Karpas-422 (cell line): ENCODE measurements at places on chromosomes 5 and 9.

DNA sequence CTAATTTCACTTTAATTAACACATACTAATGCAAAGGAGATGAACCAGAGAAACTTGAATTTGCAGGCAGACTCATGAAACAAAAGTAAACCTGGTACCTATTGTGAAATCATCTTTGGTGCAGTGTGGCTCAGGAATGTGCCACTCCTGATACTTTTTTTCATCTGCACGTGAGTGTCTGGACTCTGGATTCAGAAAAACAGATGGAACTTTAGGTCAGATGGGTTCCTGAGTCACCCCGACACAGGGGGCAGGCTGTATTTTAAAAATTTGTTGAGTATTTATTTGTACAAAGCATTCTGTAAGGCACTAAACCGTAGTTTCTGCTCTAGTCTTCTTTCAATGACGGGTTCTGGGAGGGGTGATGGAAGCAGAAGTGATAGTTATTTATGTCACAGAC is 52.2 kb upstream of the TUT7 start:
- H3K4me1 ChIP-seq = 0 out of 2 replicates have a peak, but pooled peaks cover 5% of the 10 kb centered on the region
- DNase-seq = no peak
- H3K4me3 ChIP-seq = no peak overlapping the region
- no peaks in the 10 kb centered on the region for H3K36me3 ChIP-seq

- no peak for DNase-seq
- H3K4me1 ChIP-seq = no peaks in the 10 kb centered on the region
- H3K36me3 ChIP-seq = peaks cover 37% of the 10 kb centered on the region
- no peak overlapping the region for H3K4me3 ChIP-seq
Measured at GRCh38 chr5:88214655-88215054, 54.0 kb downstream of the TMEM161B start.

GRCh38 chr5:137313526-137314175 is 185.5 kb downstream of the SPOCK1 start:
- no peak overlapping the region for H3K4me3 ChIP-seq
- H3K4me1 ChIP-seq = no peaks in the 10 kb centered on the region
- DNase-seq = no peak
- H3K27me3 ChIP-seq = no peaks in the 10 kb centered on the region
- H3K27ac ChIP-seq = no peak overlapping the region

DNA sequence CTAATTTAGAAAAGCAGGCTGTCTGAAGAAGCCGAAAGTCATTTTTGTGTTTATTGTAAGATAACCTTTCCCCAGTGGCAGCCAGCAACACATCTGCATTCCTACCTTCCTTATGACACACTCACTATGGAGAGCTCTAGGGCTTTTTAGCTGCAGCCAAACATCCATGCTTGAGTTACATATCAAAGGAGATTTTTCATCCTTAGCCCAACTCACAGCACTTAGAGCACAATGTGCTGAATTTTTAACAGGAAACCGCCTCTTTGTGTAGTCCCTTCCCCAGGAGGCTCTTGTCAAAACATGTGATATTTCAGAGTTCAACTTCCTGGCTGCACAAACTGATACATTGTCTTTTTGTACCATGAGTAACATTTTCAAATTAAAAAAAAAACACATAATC is 379.2 kb downstream of the CTNND2 start:
- H3K27ac ChIP-seq = no peak overlapping the region
- no peaks in the 10 kb centered on the region for H3K36me3 ChIP-seq
- no peaks in the 10 kb centered on the region for H3K4me1 ChIP-seq

DNA sequence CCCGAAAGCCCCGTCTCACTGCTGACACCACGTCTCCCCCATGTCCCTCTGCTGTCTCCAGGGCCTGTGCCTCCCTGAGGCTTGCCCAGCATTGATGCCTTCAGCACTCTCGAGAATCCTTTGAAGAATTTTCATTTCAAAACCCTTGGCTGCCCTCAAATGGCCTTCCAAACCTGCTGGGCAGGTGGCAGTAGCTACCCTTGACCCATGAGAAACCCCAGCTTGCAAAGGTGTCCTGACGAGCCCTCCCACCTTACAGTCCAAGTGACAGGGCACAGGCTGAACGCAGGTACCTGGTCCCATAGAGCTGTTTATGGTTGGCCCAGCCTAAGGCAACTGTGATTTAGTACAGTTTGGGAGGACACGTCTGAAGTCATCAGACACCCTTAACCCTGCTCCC is 97.2 kb upstream of the SPIN1 start:
- no peaks in the 10 kb centered on the region for H3K4me1 ChIP-seq
- H3K27me3 ChIP-seq = no peaks in the 10 kb centered on the region
- no peak for DNase-seq
- no peak overlapping the region for H3K4me3 ChIP-seq
- no peaks in the 10 kb centered on the region for H3K36me3 ChIP-seq

DNA sequence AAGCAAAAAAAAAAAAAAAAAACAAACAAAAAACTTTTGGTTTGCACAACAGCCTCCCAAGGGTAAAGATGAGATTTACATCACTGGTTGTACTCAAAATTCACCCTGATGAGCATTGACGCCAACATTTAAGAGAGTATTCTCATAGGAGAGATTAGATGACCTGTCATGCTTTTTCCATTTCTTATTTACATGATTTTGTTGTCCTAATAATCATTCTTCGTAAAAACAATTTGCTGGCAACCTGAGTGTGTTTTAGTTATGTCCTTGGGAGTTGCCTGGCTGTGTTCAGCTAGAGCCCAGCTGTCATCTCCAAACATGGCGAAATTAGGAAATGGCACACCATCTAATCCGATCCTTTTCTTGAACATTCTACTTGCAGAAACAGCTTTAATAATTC is 186.4 kb upstream of the MRPS30 start:
- no peak overlapping the region for H3K4me3 ChIP-seq
- DNase-seq = no peak
- no peaks in the 10 kb centered on the region for H3K36me3 ChIP-seq
- no peak overlapping the region for H3K27ac ChIP-seq
- H3K27me3 ChIP-seq = no peaks in the 10 kb centered on the region

- no peak for DNase-seq
- peaks cover 15% of the 10 kb centered on the region for H3K4me1 ChIP-seq
- H3K27ac ChIP-seq = no peak overlapping the region
- no peaks in the 10 kb centered on the region for H3K36me3 ChIP-seq
Measured at GRCh38 chr5:132470596-132470995, 20.0 kb downstream of the IRF1 start.

DNA sequence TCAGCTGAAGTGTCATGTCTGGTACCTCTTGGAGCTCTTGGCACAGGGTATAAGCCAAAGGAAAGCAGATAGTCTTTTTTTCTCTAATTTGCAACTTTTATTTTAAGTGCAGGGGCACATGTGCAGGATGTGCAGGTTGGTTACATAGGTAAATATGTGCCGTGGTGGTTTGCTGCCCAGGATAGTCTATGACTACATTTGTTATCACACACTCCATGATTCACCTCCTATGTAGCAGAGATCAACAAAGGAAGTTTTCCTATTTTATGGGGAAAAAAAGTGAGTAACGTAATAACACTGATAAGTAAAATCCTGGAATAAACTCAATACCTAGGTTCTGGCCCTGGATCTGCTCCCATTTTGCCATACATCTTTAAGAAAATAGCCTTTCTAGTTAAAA is 234.6 kb downstream of the CAAP1 start:
- no peak for DNase-seq
- no peaks in the 10 kb centered on the region for H3K36me3 ChIP-seq
- peaks cover 42% of the 10 kb centered on the region for H3K4me1 ChIP-seq
- H3K27ac ChIP-seq = no peak overlapping the region

DNA sequence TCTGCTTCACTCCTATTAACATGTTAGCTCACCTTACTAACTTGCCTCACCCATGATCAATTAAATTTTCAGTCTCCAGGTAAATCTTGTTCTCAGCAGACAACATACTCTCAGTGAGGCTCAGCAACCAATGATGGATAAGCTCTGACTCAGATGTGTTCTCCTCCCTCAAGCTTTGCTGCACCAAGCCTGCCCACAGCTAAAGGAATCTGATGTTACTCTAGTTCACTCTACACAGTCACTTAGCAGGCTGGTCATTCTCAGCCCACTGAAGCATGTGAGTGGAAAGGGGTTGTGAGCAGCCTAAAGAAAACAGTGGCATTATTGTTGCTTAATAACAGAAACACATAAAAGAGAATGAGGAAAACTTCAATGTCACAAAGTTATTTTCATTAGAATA is 37.3 kb upstream of the CTNND2 start:
- no peak overlapping the region for H3K4me3 ChIP-seq
- DNase-seq = no peak

DNA sequence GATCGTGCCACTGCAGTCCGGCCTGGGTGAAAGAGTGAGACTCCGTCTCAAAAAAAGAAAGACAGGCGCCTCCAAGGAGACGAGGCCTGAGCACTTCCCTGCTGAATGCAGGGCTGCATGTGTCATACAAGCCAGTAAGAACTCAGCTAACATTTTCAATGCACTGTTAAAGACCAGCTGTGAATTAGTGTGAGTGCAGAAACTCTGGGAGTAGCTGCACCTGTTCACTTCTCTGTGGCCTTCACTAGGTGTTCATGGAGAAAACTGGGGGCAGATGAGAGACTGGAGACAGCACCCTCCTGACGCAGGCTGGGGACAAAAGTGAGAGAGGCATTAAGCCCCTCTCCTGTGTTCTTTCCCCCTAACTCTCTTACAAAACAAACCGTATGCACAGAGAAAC is 41.8 kb downstream of the FBXO10 start:
- no peaks in the 10 kb centered on the region for H3K27me3 ChIP-seq
- H3K4me3 ChIP-seq = no peak overlapping the region
- peaks cover 7% of the 10 kb centered on the region for H3K4me1 ChIP-seq
- DNase-seq = no peak

DNA sequence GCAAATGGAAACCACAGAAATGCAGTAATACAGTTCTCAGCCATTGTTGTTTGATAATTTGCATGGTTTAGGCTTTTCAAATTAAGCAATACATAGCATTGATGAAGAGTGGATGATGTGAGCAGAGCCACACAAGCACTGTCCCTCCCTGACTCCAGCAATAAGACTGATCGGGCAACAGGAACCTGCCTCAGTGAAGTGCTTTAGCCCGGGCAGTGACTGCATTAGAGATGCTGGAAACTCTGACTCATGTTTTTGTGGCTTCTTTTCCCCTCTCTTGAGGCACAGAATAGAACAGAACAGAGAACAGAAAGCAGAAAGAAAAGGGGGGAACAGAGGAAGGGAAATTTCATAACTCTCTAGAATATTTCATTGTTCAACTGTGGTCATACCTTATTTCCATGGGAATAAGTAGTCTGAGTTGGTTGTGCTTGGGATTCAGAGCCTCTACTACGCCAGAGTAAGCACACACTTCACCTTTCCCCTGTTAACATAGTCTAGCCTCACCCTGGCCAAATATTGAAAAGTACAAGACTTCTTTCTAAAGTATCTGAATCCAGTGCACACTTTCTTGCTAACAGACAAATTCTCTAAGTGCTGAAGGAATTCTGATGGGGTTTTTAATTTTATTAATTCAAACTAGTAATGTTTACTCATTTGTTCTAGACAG is 164.8 kb upstream of the VCAN start:
- DNase-seq = no peak
- H3K4me3 ChIP-seq = no peak overlapping the region
- H3K27ac ChIP-seq = no peak overlapping the region

GRCh38 chr5:78001197-78001596 is 225.1 kb upstream of the TBCA start:
- H3K4me3 ChIP-seq = no peak overlapping the region
- H3K27ac ChIP-seq = no peak overlapping the region
- no peaks in the 10 kb centered on the region for H3K36me3 ChIP-seq
- DNase-seq = no peak
- peaks cover 12% of the 10 kb centered on the region for H3K4me1 ChIP-seq

GRCh38 chr5:66222455-66222854 is 78.4 kb downstream of the SREK1 start:
- no peaks in the 10 kb centered on the region for H3K4me1 ChIP-seq
- H3K27ac ChIP-seq = no peak overlapping the region
- H3K4me3 ChIP-seq = no peak overlapping the region
- H3K27me3 ChIP-seq = no peaks in the 10 kb centered on the region
- H3K36me3 ChIP-seq = no peaks in the 10 kb centered on the region; the same call in 1 of the 2 replicates
- DNase-seq = no peak

- H3K27ac ChIP-seq = no peak overlapping the region
- no peak for DNase-seq
- H3K27me3 ChIP-seq = no peaks in the 10 kb centered on the region
- peaks cover 4% of the 10 kb centered on the region; the same call in 1 of the 2 replicates for H3K4me1 ChIP-seq
Measured at GRCh38 chr5:1002836-1003235, 5.8 kb upstream of the NKD2 start.

DNA sequence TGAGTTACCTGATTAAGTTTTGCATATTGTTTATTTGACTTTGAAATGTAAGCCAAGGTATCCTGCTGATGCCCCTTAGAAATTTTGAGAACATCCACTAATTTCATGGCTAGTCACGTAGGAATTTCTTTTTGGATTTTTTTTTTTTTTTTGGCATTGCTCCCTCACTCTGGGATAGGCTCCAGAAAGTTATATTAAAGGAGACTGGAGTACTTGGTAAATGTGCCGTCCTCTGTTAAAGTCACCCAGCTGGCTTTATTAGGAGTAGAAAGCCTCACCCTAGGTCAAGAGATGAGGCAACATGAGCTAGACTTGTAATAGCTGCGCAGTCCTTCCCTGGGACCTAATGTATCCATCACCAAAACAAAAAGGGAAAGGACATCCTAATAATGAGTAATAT is 3.1 kb downstream of the KCTD16 start:
- H3K27me3 ChIP-seq = no peaks in the 10 kb centered on the region
- DNase-seq = no peak
- peaks cover 21% of the 10 kb centered on the region for H3K4me1 ChIP-seq
- H3K27ac ChIP-seq = no peak overlapping the region
- peaks cover 3% of the 10 kb centered on the region; the same call in 1 of the 2 replicates for H3K36me3 ChIP-seq

DNA sequence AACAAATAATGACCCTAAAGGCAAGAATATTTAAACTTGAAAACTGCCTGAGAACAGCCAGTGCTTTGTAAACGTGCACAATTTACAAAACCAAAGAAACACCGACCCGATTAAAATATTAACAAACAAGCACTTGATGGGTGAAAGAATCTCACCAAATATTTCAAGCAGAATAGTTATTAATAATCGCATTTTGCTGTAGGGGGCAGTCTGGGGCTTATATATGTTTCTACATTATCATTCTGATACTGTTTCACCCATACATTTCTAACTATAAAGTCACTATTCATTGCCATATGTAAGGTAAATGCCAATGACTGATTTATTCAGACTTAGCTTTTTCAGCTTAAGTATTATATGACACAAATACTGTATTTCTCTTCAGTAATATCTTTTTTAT is 37.7 kb downstream of the UBAP2 start:
- H3K4me1 ChIP-seq = no peaks in the 10 kb centered on the region
- DNase-seq = peak; percentile 79
- no peaks in the 10 kb centered on the region; the same call in 1 of the 2 replicates for H3K36me3 ChIP-seq
- H3K4me3 ChIP-seq = no peak overlapping the region
- H3K27me3 ChIP-seq = no peaks in the 10 kb centered on the region
- no peak overlapping the region for H3K27ac ChIP-seq

GRCh38 chr5:81424728-81425127 is 30.8 kb upstream of the ACOT12 start:
- peaks cover 6% of the 10 kb centered on the region for H3K36me3 ChIP-seq
- no peak for DNase-seq
- H3K4me1 ChIP-seq = peaks cover 20% of the 10 kb centered on the region

DNA sequence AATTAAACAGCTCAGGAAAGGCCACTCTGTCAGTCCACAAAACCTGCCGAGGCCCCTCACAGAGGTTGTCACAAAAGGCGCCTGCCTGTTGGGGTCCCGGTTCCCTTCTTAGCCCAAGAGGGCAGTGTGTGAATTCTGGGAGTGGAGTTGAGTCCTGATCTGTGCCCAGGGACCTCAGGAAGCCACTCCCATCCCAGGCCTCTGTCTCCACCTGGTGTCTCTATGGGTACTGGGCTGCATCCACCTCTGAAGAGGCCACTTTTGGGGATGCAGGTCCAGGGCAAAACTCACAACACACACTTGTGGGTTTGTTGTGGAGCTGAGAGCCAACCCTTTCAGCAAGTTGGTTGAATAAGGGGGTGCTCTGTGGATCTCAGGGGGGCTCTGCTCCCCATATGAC is 74.3 kb upstream of the STXBP1 start:
- no peaks in the 10 kb centered on the region for H3K27me3 ChIP-seq
- DNase-seq = no peak
- no peak overlapping the region for H3K27ac ChIP-seq
- H3K4me3 ChIP-seq = no peak overlapping the region
